Activated CD8-positive, alpha-beta memory T cell treated with anti-CD3 and anti-CD28 coated beads, Interleukin-2, amount 50 U/mL, for 4 hours (primary cell): ENCODE measurements at places on chromosomes 3 and 15.

- no peak for DNase-seq
These were observed 35.9 kb downstream of the ATP2C1 start for GRCh38 chr3:130929804-130930203.

GRCh38 chr3:111613294-111613693 is 18.1 kb upstream of the ZBED2 start:
- no peak for DNase-seq

GRCh38 chr3:166367947-166368533 is 530.8 kb upstream of the BCHE start:
- no peak for DNase-seq

DNA sequence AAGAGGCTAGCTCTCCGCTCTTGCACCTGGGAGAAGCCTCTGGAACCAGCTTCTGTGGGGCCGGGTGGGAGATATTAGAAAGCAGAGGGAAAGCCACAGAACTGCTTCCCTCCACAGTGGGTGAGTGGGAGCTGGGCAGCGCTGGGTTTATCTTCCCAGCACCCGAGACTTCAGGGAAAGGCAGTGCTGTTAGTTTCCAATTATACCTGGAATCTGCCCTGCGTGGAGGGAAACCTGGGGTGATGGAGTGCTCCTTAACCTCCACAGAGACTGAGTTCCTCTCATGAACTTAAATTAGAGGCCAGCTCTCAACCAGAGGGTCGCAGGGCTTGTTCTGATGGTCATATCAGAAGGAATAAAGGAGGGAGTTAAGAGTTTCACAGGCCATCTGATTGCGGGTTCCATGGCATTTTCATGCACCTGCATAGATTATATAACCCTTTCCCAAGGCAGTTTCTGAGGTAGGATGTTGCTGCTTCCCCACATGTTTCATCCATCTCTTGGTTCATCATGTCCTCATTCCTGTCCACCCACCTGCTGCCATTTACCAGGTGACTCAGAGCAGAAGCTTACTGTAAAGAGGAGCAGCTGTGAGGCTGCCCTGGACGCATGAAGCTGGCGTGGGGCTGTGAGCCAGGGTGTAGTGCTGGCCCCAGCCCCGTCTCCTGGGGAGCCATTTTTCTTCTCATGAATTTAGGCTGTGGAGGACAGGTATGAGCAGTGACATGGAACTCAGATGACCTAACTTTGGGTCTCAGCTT is 42.5 kb downstream of the CA12 start:
- no peak for DNase-seq

- peak; percentile 53 for DNase-seq
These were observed at the start of gene PLXND1 for GRCh38 chr3:129606636-129607390. PLXND1 (minus strand) TSS chr3:129606676; CDS start chr3:129606639, 37 bp downstream.

- no peak for DNase-seq
These were observed 5.8 kb downstream of the KLHL25 start for GRCh38 chr15:85788771-85789495.
